ENCODE measurements at places on chromosomes 12 and 14.

GRCh38 chr12:117076410-117077372, 22.5 kb downstream of the TESC start:
- no peak for DNase-seq

DNA sequence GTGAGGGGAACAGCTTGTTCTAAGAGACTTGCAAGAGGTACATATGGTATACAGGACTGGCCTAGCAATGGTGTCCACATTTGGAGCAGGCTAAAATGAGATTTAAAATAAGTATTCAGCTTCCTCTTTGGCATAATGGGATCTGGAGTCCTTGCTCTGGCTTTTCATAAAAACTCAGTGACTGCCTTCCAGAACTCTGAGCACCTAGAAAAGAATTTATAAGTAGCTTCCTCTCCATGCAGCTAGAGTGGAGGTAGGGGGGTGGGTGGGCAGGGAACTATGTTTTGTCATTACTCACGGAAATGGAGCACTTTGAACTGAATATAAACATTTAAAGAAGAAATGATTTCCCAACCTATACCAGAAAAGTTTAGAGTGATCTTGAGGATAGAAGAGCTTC, 3.3 kb upstream of the C12orf71 start:
- DNase-seq: no peak

DNA sequence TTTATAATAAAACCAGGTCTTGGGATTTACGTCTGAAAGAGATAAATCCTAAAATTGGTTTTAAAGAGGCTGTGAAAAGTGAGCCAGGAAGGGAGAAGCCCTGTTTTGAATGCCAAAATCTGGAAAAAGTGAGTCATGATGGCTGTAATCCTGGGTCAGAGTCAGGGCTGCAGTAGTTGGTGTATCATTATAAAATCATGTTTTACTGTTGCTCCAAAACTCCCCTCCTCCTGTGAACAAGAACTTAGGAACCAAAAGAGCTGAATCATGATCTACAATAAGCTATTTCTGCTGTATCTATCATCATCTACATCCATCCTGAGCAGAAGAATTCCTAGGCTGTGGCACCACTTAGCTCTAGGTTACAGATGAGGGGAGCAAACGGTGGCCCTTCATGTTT, 79.3 kb downstream of the LMO3 start:
- DNase-seq: no peak

DNA sequence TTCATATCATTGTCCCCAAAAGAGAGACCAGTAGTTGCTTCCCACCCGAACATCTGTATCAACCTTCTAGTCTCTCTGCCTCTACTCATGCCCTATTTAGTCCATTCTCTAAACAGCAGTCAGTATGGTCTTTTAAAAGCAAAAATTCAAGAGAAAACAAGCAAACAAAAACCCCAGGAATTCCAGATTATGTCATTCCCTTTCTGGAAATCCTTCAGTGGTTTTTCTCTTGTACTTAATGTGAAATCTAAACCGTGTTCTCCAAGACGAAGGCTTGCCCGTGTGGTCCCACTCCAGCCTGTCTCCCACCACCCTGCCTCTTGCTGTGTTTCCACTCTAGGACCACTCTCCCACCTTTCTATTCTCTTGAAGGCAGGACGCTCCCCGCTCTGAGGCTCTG, 90.8 kb downstream of the TMEM30B start:
- no peak for DNase-seq

DNA sequence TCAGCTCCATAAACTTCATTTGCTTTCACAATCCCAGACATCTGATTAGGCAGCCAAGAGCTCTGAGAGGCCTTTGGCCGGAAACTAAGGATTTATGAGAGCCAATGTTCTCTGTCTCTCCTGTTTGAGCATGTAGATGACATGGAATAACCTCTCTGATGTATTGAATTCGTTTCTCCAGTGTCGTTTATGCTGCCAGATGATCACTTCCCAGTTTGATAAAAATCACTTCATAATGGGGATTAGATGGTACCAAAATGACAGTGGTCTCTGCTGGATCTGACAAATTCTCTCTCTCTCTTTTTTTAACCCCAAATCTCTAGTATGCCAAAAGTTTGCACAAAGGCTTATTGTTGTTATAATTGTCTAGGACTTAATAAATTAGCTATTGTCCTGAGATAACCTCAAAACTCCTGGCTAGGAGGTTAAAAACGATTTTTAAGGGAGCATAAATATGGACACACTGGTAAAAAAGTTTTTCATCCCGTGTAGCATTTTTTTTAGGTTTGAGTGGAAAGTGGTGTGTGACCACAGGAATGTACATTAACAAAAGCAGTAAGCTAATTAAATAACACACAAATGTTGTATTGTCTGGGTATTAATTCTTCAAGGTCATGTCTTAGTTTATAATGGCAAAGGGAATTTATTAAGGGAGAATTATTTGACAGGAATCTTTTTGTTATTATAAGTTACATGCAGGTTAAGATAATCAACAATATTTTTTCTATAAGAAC, 82.6 kb upstream of the USP44 start:
- no peak for DNase-seq

- no peak for DNase-seq
Observed at GRCh38 chr14:103194256-103195045, 71.2 kb downstream of the TNFAIP2 start.

DNA sequence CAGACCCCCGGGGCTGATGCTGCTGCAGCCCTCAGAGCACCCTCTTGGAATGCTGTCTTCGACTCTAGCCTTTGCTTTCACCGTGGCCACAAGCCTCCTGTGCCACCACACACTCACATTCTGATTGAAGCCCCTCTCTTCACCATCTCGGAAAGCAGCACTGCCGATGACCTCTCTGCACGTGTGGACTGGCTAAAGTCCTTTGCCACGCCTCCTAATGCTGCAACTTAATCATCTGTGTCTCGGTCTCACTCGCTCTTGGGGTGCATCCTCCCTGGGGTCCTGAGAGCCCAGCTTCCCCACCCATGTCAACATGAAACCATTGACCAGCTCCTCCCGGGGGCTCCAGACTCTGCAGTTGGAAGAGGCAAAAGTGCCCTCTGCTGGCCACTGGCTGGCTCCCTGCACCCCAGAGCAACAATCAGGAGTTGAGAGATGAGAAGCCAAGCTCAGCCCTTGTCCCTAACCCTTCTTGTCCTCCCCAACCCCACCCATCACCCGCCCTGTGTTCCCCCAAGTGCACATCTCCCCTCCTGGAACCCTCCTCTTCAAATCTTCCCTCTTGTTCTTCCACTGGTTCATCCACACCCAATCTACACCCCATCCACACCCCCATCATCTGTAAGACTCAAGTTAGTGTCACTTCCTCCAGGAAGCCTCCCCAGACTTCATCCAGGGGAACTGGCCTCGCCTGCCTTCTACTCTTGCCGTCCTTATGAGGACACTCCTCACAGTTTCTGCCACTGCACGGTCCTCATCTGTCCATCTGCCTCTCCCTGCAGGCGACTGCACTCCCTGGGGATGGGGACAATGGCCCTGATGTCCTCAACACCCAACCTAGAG, 23.6 kb upstream of the FAM181A start:
- DNase-seq: no peak

DNA sequence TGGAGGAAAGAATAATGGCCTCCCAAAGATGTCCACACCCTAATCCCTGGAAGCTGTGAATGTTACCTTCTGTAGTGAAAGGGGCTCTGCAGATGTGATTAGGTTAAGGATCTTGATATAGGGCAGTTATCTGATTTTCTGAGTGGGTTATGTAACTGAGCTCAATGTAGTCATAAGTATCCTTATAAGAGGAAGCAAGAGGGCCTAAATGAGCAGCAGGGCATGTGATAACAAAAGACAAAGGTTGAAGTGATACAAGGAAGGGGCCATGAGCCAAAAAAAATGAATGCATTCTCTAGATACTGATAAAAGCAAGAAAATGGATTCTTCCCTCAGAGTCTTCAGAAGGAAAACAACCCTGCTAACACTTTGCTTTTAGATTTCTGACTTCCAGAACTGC, 78.8 kb downstream of the OSBPL8 start:
- DNase-seq: no peak

DNA sequence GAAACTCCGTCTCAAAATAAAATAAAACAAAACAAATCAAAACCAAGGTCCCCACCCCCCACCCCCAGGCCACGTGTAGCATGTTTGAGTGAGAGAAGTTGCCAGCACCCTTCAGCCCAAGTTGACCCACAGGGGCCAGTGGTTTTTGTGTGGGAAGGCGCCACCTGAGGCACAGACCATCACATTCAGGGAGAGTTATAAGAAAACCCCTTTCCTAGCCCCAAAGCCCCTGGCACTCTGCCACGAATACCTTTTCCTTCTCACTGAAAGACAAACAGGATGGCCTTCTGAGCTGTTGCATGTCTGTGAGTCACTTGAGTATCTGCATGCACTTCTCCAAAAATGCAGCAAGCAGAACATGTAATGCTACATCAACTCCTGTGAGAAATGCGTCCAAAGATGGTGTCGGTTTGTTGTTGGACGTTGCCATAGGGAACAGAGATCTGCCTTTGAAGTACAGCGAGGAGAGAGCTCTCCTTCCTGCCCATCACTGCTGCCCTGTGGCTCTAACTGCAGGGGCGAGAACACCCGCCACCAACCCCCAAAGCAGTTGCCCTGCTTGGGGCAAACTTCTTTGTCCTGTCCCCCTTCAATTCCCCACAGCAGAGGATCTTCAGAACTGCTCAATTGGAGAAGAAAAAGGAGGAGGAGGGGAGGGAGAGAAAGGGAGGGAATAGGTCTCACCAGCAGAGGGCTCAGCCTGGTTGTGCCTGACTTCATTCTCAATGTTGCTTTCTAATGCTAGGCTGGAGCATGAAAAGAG, 2.7 kb upstream of the TRAF3 start:
- peak; percentile 53 for DNase-seq

GRCh38 chr12:93142881-93143280, 213.8 kb upstream of the EEA1 start:
- no peak for DNase-seq

DNA sequence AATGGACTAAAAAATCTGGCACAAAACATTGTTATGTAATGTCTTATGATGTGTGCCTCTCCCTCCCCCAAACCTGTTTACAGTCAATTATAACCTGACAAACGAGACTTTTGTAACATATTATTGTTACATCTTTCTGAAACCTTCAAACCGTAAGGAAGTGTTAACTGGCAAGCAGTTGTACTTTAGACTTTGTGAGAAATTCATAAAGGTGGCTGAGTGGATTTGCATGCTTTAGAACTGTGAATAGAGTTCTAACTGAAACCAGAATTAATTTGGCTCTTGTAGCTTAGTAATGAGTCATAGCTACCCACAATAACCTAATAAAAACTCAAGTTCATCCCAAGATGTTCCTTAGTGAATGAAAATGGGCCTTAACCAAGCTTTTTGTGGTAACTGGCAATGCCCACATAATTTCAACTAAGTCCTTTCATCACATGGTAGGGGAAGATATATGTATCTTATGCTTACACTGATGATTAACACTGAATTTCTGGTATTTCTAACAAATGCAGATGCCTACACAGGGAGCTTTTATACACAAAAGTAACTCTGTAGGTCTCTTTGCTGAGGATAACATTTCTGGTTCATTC, 29.7 kb downstream of the RAD9B start:
- no peak for DNase-seq

GRCh38 chr12:11556682-11557081, 92.8 kb upstream of the ETV6 start:
- DNase-seq: no peak

GRCh38 chr12:108798551-108799221, 58.7 kb downstream of the SSH1 start:
- no peak for DNase-seq

GRCh38 chr12:112929715-112930114, 8.6 kb upstream of the OAS3 start:
- DNase-seq: no peak

GRCh38 chr14:104445832-104446381, 133.7 kb upstream of the C14orf180 start:
- no peak for DNase-seq

DNA sequence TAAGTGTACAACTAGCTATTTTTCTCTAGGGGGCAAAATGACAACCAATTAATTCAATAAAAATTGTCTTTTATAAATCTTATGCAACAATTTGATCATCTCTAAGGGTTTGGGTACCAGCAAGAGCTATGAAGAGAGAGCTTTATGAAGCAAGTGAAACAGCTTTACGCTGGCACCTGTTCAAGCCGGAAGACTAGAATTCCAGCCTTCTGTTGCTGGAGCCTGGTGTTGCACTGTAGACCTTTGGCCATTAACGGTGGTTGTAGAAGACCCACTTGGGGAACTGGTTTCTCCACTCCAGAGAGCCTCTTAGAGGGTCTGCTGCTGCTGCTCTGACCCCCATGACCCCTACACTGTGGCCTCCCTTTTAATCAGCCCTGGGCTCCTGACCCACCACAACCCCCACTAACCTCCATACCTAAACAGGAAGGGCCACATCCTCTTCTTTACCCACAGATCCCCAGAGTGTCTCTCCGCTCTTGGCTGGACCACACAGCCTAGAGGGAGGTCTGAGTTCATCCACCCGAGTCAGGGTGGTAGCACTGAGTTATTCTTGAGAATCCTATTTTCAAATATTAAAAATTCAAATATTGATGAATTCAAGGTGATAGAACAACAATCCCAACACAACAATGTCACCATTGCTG, 54.6 kb upstream of the STON2 start:
- DNase-seq: no peak

- DNase-seq: no peak
Observed at GRCh38 chr12:12032260-12032791, 38.4 kb upstream of the BCL2L14 start.

DNA sequence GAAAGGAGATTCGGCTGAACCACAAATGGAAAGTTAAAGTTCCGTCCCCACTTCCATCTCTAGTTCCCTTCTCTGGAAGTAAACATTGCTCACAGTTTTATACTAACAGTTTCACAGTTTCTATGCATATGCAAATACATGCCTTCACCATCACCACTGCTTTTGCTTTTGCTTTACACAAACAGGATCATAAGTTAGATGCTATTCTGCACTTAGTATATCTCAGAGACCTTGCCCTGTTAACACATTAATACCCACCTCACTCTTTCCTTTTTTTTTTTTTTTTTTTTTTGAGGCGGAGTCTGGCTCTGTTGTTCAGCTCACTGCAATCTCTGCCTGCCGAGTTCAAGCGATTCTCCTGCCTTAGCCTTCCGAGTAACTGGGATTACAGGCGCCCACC, 890 bp downstream of the TEP1 start:
- no peak for DNase-seq

Data from T-helper 1 cell (primary cell).